Iris pigment epithelial cell (primary cell): ENCODE measurements at places on chromosomes 5 and 9.

- DNase-seq: no peak
Measured at GRCh38 chr5:83800201-83800600, 79.5 kb upstream of the HAPLN1 start.

- DNase-seq: no peak
Measured at GRCh38 chr9:70228611-70229010, 30.2 kb upstream of the SMC5 start.

- no peak for DNase-seq
Measured at GRCh38 chr9:79551586-79551985, 20.2 kb upstream of the TLE4 start.

DNA sequence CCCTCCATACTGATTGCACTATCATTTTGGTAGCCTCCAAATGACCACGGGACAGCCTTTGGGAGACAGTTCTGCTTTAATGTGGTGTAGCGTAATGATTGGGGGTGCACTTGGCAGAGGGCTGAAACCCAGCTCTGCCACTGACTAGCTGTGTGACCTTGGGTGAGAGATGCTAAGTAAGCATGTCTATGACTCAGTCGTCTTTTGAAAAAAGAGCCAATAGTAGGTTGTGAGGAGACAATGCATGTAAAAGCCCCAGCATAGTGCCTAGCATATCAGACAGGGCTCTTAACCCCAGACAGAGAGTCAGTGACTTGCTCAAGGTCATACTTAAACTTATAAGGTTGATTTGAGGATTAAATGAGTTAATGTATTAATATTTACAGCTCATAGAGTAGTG, 18.0 kb upstream of the CXCL14 start:
- no peak for DNase-seq
